Glutamatergic neuron (in vitro differentiated cells): ENCODE measurements at places on chromosomes 6 and 20. TPM values are rescaled to one million over a fixed set of nuclear protein-coding genes. Genes with fewer than 3 reads are reported as not detected.

Gene SRPK1
- total RNA-seq = 89.8 TPM

Gene PRICKLE4
- total RNA-seq = 2.3 TPM

Gene COL21A1
- total RNA-seq = 0.69 TPM

Gene C6orf52
- total RNA-seq = 4.1 TPM

Gene OR12D1
- not detected for total RNA-seq

Gene SYCP2L
- total RNA-seq = 20.5 TPM

Gene SLC35D3
- not detected for total RNA-seq

Gene CLDN20
- total RNA-seq = not detected

Gene SLC13A3
- 5.8 TPM for total RNA-seq

Gene EFCAB8
- not detected for total RNA-seq

Gene DNAH8
- not detected for total RNA-seq

Gene PRSS16
- 0.64 TPM for total RNA-seq

Gene SIRPD
- not detected for total RNA-seq

Gene CHMP4B
- 46.4 TPM for total RNA-seq

Gene IL17F
- not detected for total RNA-seq

Gene VSX1
- total RNA-seq = not detected

Gene SLC44A4
- not detected for total RNA-seq

Gene PPP1R16B
- 5.3 TPM for total RNA-seq

Gene FAM162B
- total RNA-seq = not detected

Gene TINAG
- not detected for total RNA-seq
